ENCODE measurements at places on chromosomes 5 and 9.
A peak's percentile ranks its signal among the peaks of the same experiment; 100 is the strongest.

- H3K4me1 ChIP-seq: no peaks in the 10 kb centered on the region
- no peak overlapping the region for H3K4me3 ChIP-seq
- no peak for DNase-seq
- no peaks in the 10 kb centered on the region for H3K36me3 ChIP-seq
Observed at GRCh38 chr5:78793907-78794662, 145.5 kb upstream of the LHFPL2 start.

DNA sequence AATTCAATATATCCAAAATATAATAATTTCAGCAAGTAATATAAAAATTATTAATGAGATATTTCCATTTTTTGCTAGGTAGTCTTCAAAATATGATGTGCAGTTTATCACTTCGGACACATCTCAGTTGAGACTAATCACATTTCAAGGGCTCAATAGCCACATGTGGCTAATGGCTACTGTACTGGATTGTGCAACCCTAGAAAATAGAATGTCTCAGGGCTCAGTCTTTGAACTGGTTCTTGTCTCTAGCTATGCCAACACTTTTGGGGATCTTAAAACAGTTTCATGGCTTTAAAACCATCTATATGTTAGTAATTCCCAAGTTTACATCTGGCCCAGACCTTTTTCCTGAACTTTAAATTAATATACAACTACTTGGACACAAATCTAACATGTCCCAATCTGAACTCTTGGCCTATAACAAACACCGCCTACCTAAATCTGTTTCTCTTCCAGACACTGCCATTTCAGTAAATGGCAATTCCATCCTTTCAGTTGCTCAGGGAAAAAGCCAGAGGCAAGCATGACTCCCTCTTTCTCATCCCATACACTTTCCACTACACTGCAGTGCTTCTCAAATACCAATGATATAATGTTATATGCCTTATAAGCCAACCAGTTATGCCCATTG is 18.8 kb downstream of the PTAR1 start:
- H3K4me1 ChIP-seq: peaks cover under 1% of the 10 kb centered on the region
- peaks cover 12% of the 10 kb centered on the region for H3K36me3 ChIP-seq
- no peaks in the 10 kb centered on the region for H3K27me3 ChIP-seq
- no peak overlapping the region for H3K27ac ChIP-seq

GRCh38 chr9:87324613-87325194 is 173.0 kb upstream of the DAPK1 start:
- no peaks in the 10 kb centered on the region for H3K36me3 ChIP-seq
- no peak overlapping the region for H3K27ac ChIP-seq
- H3K4me3 ChIP-seq: no peak overlapping the region
- no peaks in the 10 kb centered on the region for H3K27me3 ChIP-seq
- H3K4me1 ChIP-seq: peaks cover 3% of the 10 kb centered on the region

GRCh38 chr9:19201899-19202891 is 28.3 kb upstream of the DENND4C start:
- H3K4me1 ChIP-seq: no peaks in the 10 kb centered on the region
- no peaks in the 10 kb centered on the region for H3K27me3 ChIP-seq
- H3K4me3 ChIP-seq: no peak overlapping the region
- no peak for DNase-seq

DNA sequence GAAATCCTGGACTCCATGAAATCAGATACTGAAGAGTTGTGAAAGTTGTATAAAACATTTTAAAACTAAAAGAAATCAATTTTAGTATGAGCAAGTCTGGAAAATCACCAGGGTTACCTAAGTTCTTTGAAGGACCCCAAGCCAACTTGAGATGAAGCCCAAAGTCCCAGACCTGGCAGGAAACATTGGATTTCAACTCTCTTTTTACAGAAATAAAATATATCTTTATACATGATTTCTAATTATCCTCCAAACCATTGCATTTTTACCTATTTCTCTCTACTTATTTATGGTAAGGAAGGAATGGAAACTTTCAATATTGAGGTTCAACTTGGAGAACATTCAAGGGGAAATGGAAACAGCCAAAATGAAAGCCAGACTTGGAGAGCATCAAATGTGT is 390.6 kb upstream of the C9orf72 start:
- DNase-seq: no peak
- H3K27ac ChIP-seq: no peak overlapping the region
- no peaks in the 10 kb centered on the region for H3K27me3 ChIP-seq

GRCh38 chr5:157965989-157966388 is 107.0 kb upstream of the CLINT1 start:
- H3K4me3 ChIP-seq: no peak overlapping the region
- no peaks in the 10 kb centered on the region for H3K36me3 ChIP-seq
- DNase-seq: no peak
- no peaks in the 10 kb centered on the region for H3K4me1 ChIP-seq
- no peaks in the 10 kb centered on the region for H3K27me3 ChIP-seq

- no peak overlapping the region for H3K4me3 ChIP-seq
- H3K27ac ChIP-seq: no peak overlapping the region
- H3K36me3 ChIP-seq: no peaks in the 10 kb centered on the region
- no peaks in the 10 kb centered on the region for H3K4me1 ChIP-seq
Observed at GRCh38 chr5:171570244-171570825, 150.9 kb downstream of the FGF18 start.

DNA sequence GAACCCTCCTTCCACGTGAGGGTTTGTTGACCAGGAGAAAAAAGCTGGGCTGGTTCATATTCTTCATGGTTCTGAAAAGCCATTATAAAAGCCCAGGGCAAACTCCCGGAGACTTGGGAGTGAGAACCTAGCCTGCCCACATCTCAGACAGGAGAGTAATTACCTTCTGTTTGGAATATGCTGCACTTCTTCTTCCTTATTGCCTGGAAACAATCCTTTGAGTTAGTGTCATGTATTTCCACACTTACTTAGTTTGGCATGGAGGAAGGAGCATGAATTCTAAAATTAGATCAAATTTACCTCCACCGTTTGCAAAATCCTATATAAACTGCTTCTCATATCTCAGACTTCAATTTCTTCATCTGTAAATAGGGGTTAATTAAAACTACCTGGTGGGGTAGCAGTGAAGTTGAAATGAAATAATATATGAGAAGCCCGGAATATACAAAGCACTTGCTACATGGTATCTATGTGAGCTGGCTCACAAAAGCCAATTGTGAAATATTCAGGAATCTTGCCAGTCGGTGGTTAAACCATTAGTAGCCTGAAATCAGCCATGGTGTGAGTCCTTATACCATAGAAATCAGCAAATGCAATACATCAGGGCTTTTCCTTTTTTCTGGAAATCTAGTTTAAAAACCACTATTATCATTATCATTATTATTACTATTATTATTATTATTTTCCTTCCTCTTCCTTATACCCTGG is 140.0 kb upstream of the RAD23B start:
- peak overlapping the region; percentile 41 for H3K27ac ChIP-seq
- H3K4me3 ChIP-seq: no peak overlapping the region
- DNase-seq: no peak
- H3K27me3 ChIP-seq: no peaks in the 10 kb centered on the region
- H3K36me3 ChIP-seq: no peaks in the 10 kb centered on the region

DNA sequence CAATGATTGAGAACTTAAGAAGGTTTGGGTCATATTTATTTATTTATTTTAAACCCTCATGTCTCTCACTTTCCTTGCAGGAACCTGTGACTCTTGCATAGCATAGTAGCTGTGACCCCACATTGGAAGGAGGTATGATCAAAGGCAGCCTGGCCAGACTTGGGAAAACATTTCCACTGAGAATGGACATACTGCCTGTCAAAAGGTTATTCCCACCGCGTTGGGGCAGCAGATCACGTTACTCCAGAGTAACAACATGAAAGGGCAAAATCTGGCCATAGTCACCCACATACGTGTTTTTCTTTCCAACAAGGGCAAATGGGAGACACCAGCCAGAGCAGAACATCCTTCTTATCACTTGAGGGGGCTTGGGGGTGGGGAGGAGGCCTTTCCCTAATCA is 95.7 kb downstream of the ARL15 start:
- no peaks in the 10 kb centered on the region for H3K4me1 ChIP-seq
- H3K27ac ChIP-seq: no peak overlapping the region
- DNase-seq: no peak
- no peaks in the 10 kb centered on the region for H3K36me3 ChIP-seq
- H3K27me3 ChIP-seq: no peaks in the 10 kb centered on the region

DNA sequence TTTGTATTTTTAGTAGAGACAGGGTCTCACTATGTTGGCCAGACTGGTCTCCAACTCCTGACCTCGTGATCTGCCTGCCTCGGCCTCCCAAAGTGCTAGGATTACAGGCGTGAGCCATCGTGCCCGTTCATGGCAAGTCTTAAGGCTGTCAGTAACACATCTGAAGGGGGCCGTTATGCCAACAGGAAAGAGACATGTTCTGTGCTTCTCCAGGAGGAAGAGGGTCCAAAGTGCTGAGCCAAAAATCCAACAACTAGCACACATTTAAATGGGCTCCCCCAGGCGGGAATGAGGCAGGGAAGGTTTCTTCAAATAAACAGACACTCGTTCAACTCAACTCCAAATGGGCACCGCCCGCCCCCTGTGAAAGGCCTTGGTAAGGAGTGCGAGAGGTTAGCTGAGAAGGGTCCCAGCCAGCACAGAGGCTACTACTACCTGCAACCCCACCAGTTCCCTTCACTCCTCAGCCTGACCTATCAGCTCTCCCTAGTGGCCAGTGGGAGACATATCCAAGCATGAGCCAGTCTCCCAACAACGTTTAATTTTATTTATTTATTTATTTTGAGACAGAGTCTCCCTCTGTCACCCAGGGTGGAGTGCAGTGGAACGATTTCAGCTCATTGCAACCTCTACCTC is 84.1 kb upstream of the DMRT1 start:
- H3K4me3 ChIP-seq: no peak overlapping the region
- DNase-seq: peak; percentile 61
- no peaks in the 10 kb centered on the region for H3K27me3 ChIP-seq
- no peaks in the 10 kb centered on the region for H3K36me3 ChIP-seq

DNA sequence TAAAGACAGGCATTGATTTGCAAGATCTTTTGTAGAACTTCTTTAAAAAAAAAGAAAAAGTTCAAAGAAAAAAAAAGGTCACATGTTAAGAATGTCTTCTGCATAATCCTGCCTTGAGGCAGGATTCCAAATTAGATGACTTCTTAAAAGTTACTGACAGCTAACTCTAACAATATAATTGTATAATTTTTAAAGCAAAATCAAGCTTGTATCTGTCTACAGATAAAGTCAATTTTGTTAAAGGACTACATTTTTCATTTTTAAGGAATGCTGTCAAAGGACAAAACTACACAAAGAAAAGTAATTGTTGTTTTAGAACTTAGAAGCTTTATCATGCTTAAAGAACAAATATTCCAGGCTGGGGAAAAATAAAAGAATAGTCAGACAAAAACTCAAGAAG is 57.8 kb downstream of the MPDZ start:
- no peak overlapping the region for H3K27ac ChIP-seq
- no peaks in the 10 kb centered on the region for H3K27me3 ChIP-seq
- no peak overlapping the region for H3K4me3 ChIP-seq
- no peaks in the 10 kb centered on the region for H3K4me1 ChIP-seq
- no peak for DNase-seq

GRCh38 chr9:26058111-26058895 is 380.1 kb upstream of the TUSC1 start:
- no peaks in the 10 kb centered on the region for H3K36me3 ChIP-seq
- H3K4me1 ChIP-seq: no peaks in the 10 kb centered on the region
- no peak for DNase-seq

GRCh38 chr9:116151966-116152381 is 1.6 kb upstream of the PAPPA start:
- H3K4me3 ChIP-seq: no peak overlapping the region
- no peaks in the 10 kb centered on the region for H3K27me3 ChIP-seq
- no peak overlapping the region for H3K27ac ChIP-seq

GRCh38 chr9:90301277-90301653 is 341.4 kb downstream of the DIRAS2 start:
- no peak overlapping the region for H3K4me3 ChIP-seq
- H3K36me3 ChIP-seq: no peaks in the 10 kb centered on the region
- no peak overlapping the region for H3K27ac ChIP-seq
- H3K4me1 ChIP-seq: no peaks in the 10 kb centered on the region

DNA sequence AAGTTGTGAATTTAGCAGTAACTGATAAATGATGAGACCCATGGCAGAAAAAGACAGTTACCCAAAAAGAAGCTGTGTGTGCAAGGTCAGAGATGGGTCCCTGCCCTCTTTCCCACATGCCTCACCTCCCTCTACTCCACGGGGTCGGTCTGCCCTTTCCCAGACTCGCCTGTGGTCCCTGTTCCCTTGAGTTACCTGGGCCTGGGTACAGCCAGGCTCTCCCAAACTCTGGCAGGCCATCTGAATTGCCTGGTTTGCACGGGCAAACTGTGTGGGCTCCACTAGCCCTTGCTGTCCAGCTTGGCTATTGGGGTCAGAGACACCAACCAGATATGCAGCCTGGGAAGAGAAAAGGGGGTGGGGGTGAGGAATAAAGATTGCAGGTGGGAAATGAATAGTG is 18.4 kb upstream of the TPM2 start:
- H3K36me3 ChIP-seq: peaks cover 97% of the 10 kb centered on the region
- no peak overlapping the region for H3K4me3 ChIP-seq
- H3K4me1 ChIP-seq: no peaks in the 10 kb centered on the region
- no peaks in the 10 kb centered on the region for H3K27me3 ChIP-seq

- H3K4me1 ChIP-seq: no peaks in the 10 kb centered on the region
- DNase-seq: no peak
- H3K27ac ChIP-seq: no peak overlapping the region
- peaks cover 50% of the 10 kb centered on the region for H3K36me3 ChIP-seq
- no peaks in the 10 kb centered on the region for H3K27me3 ChIP-seq
Observed at GRCh38 chr5:37724395-37725125, 115.3 kb downstream of the GDNF start.

DNA sequence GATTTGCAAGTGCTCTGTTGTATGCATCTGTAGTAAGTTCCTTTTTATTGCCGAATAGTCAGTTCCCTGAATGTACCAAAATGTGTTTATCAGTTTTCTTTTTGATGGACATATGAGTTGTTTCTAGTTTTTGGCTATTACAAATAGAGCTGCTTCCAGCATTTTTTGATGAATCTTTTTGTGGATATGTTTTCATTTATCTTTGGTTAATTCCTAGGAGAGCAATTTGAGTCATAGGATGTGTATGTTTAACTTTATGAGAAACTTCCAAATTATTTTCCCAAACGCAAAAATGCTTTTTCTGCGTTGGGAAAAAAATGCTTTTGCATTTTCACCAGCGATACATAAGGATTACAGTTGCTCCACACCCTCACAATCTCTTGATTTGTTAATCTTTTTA is 287.7 kb downstream of the FER start:
- H3K4me3 ChIP-seq: no peak overlapping the region
- no peak for DNase-seq
- no peak overlapping the region for H3K27ac ChIP-seq
- H3K36me3 ChIP-seq: peaks cover 7% of the 10 kb centered on the region
- H3K27me3 ChIP-seq: no peaks in the 10 kb centered on the region

- no peaks in the 10 kb centered on the region for H3K36me3 ChIP-seq
- no peak overlapping the region for H3K27ac ChIP-seq
- DNase-seq: no peak
- no peaks in the 10 kb centered on the region for H3K27me3 ChIP-seq
- H3K4me1 ChIP-seq: no peaks in the 10 kb centered on the region
Observed at GRCh38 chr5:124089578-124089977, 577.6 kb downstream of the CSNK1G3 start.

DNA sequence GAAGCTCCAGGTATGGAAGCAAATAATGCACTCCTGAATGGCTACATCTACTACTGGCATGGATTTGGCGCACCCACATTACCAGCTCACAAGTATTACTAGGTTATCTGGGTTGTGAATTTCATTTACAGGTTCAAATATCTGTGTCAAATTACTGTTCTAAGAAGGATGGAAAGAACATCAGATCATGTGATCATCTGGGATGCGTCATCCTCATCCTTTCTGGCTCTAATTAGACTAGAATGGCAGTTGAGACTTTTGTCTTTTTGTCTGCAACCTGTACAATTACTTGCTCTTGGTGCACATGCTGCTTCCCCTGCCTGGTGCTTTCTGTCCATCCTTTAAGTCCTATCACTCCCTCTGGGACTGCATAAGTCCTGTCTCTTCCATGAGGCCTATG is 64.1 kb downstream of the PJA2 start:
- peaks cover 15% of the 10 kb centered on the region for H3K36me3 ChIP-seq
- H3K27ac ChIP-seq: no peak overlapping the region
- H3K27me3 ChIP-seq: no peaks in the 10 kb centered on the region
- no peak for DNase-seq
